NCI-H226 (cell line): ENCODE measurements at places on chromosomes 1 and 21.
A peak's percentile ranks its signal among the peaks of the same experiment; 100 is the strongest.

GRCh38 chr1:109814993-109815786, 51.5 kb upstream of the EPS8L3 start:
- DNase-seq, result no peak

DNA sequence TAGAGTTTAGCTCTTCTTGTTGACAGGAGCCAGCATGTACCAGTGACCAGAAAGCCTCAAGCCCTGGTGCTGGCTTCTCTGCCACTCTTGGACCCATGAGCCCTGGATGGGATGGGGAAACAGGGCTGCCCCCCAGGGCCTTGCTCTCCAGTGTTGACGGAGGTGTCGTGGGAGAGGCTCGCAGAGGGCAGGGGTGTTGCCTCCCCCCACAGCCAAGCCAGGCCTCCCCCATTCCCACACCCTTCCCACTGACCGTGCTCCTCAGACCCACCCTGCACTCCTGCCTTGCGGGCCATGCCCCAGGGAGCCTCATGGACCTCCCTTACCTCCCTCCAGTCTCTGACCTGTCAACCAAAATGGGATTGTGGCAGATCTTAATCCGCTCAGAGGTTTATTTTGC, 123.8 kb upstream of the COL6A1 start:
- DNase-seq, result no peak

DNA sequence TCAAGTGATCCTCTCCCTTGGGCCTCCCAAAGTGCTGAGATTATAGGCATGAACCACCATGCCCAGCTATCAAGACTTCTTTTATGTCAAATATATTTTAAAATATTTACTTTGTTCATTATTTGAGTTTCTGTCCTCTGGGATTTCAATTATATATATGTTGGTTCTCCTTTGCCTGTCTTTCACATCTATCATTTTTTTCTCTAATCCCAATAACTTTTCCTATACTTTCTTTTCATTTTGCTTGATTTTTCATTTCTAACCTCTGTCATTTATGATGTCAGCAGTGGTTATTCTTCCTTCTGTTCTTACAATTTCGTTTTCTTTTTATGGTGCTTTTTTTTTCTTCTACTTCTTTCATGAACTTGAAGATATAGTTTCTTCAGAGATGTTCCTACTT, 47.3 kb downstream of the SLC35F3 start:
- no peak for DNase-seq

GRCh38 chr1:26786437-26787380, 1.0 kb upstream of the PIGV start:
- peak; percentile 94 for DNase-seq

DNA sequence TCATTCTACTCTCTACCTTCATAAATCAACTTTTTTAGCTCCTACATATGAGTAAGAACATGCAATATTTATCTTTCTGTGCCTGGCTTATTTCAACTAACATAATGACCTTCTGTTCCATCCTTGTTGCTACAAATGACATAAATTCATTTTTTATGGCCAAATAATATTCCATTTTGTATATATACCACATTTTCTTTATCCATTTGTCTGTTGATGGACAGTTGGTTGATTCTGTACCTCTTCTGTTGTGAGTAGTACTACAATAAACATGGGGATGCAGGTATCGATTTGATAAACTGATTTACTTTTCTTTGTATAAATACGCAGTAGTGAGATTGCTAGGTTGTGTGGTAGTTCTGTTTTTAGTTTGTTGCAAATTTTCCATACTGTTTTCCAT, 279.5 kb upstream of the NFIA start:
- no peak for DNase-seq

- DNase-seq, result no peak
Measured at GRCh38 chr1:30490554-30491053, 232.8 kb downstream of the MATN1 start.

GRCh38 chr1:116763787-116764465, 9.7 kb downstream of the CD2 start:
- no peak for DNase-seq

GRCh38 chr1:77514921-77515776, 167.3 kb downstream of the ZZZ3 start:
- DNase-seq, result no peak

DNA sequence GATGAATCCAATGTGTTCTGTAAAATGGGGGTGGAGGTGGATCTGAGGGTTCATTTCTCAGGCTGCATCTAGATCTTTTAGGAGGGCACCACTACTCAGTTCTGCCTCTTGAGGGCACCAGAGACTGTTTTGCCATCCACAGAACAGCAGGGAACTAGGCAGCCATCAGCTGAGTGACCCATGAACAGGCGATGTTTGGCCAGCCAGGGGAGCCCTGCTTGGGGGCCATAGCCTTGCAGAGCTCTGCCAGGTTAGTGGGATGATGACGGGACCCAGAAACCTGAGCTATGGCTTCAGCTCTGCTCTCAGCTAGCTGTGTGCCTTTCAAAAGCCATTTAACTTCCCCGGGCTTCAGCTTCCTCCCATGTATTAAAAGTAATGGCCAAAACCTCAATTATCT, 13.4 kb upstream of the NOS1AP start:
- DNase-seq, result peak; percentile 67

- no peak for DNase-seq
Measured at GRCh38 chr21:34574601-34575529, 40.0 kb downstream of the RCAN1 start.

DNA sequence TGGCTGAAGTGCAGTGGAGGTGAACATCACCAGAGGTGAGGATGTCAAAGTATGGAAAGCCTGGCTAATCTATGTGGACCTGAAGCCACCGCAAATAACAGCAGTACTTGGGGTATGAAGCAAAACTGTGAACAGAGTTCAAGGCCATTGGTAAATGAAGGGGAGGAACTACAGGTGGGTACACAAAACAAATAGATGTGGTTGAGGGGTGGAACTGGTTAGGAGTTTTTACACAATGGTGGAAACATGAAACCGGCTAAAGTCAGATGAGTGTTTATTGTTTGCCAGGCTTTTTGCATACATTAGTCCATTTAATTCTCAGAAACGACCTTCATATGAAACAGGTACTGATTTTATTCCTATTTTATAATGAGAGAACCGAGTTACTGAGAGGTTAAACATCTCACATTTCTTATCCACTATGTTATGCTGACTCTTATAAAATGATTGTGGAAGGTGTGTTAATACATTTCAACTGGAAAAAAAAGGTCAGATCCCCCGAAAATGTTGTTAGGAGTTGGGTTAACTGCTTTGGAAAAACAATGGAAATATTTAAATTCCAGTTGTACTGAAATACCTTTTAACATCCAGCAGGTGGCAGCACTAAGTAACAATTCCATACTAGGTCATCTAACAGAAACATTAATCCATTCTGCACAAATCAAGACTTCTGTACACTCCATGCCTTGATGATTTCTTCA, 44.3 kb upstream of the GTF2B start:
- DNase-seq, result no peak

GRCh38 chr1:106937104-106937503, 119.4 kb upstream of the PRMT6 start:
- peak; percentile 91 for DNase-seq

GRCh38 chr1:245995474-245995873, 511.6 kb downstream of the SMYD3 start:
- DNase-seq, result no peak

- DNase-seq, result no peak
Measured at GRCh38 chr1:6342056-6342455, 51.5 kb downstream of the ACOT7 start.

- DNase-seq, result no peak
Measured at GRCh38 chr1:42847111-42847595, 740 bp downstream of the ZNF691 start.

DNA sequence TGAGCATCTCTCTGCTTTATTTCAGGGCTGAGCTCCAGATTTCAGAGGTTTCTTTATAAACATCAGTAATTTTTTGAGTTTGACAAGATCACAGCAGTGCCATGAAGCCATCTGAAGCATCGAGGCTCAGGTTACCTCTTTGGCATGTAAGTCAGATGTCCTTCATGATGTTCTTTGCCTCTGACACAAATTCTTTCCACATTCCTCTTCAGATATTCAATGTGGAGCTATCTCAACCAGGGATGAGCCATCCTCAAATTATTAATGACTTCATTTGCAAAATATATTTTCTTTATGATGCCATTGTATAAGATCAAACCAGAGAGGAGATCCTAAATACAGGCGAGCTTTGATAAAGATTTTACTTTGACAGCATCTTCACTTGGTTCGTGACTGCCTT, 256.7 kb downstream of the COL11A1 start:
- DNase-seq, result no peak

GRCh38 chr21:16250273-16250672, 520.5 kb downstream of the USP25 start:
- no peak for DNase-seq

- DNase-seq, result peak; percentile 16
Measured at GRCh38 chr1:147201276-147201675, 23.9 kb downstream of the FMO5 start.

GRCh38 chr1:54940042-54940441, 40.4 kb upstream of the TMEM61 start:
- no peak for DNase-seq

GRCh38 chr1:151952811-151953210, 40.8 kb downstream of the S100A10 start:
- DNase-seq, result no peak

DNA sequence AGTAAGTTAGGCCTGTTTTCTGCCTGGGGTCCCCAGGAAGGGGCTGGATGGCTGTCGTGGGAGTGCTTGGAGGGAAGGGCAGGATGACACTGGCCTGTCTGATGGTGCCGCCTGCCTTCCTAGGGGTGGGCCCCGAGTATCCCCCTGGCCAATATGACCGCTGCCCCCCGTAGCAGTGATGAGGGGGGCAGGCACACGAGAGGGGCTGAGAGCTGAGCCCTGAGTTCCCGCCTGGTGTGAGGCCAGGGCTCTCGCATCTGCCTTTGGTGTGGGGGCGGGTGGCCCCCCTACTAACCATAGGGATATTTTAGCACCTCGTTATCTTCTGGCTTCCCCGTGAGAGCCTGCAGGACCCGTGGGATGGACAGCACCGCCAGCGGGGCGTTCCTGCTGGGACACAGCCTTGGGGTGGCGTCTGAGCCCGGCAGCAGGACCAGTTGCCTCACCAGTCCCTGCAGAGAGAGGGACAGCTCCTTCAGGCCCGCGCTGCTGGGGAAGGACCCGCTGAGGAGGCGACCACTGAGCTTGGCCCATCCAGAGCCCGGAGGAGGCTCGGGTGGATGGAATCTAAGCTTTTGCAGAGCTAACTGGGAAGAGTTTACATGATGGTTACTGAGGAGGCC, 10.4 kb downstream of the KRTAP10-1 start:
- DNase-seq, result no peak

DNA sequence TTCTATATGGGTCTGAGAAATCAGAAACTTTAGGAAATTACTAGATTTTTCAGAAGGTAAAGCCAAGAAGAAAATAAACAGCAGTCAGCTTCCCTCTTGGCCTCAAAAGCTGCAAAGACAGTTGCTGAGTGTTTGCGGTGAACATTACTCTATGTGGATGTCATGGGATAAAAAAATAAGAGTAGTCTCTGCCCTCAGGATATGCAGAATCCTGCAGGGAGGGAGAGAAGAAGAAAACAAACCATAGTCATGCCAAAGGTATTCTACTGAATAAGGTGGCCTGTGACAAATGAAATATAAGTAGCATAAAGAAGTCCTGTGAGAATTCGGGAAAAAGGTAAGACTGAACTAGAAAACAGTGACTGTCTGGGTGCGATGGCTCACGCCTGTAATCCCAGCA, 19.0 kb downstream of the YARS1 start:
- no peak for DNase-seq

- DNase-seq, result no peak
Measured at GRCh38 chr1:221690858-221691257, 51.0 kb downstream of the DUSP10 start.

DNA sequence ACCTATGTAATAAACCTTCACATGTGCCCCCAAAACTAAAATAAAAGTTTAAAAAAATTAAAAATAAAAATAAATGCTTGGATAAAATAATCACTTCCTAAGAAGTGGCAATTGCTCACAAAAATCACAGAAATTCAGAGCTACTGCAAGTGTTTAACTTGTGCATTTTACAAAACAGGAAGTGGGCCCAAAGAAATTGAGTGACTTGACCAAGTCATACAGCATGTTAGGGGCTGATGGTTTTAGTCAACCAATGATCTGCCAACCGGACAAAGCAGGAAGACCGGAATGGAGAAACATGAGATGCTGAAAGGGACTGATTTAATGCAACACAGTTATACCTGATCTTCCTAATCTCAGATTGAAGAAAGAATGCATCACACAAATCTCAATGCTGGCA, 96.5 kb downstream of the SMYD2 start:
- no peak for DNase-seq

GRCh38 chr1:81702903-81703302, 97.8 kb upstream of the ADGRL2 start:
- DNase-seq, result peak; percentile 95

DNA sequence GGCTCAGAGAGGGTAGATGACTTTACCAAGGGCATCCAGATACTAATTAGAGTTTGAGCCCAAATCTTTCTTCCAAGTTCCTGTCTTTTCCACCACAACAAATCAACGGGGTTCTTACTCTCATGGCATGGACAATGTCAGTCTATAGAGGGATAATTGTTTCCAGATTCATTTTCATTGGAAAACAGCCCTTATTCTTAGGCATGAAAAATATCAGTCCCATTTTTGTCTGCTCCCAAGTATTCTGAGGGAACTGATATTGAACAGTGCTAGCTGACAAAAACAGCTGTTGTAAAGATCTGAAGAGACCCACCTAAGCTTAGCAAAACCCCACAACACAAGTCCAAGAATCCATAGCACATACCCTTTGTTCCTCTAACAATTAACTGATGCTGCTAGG, 349.1 kb upstream of the BEND5 start:
- DNase-seq, result no peak
